CD4-positive, alpha-beta T cell treated with Interleukin-4 for 4 hours (primary cell): ENCODE measurements at places on chromosomes 5 and 9.
A peak's percentile ranks its signal among the peaks of the same experiment; 100 is the strongest.

- DNase-seq = no peak
Observed at GRCh38 chr5:10451137-10451824, 9.6 kb downstream of the ROPN1L start.

GRCh38 chr5:60340326-60340725, 359.6 kb downstream of the DEPDC1B start:
- no peak for DNase-seq

- no peak for DNase-seq
Observed at GRCh38 chr5:59874675-59875074, 18.9 kb downstream of the PDE4D start.

GRCh38 chr9:15373881-15374280, 48.8 kb upstream of the SNAPC3 start:
- DNase-seq = no peak

DNA sequence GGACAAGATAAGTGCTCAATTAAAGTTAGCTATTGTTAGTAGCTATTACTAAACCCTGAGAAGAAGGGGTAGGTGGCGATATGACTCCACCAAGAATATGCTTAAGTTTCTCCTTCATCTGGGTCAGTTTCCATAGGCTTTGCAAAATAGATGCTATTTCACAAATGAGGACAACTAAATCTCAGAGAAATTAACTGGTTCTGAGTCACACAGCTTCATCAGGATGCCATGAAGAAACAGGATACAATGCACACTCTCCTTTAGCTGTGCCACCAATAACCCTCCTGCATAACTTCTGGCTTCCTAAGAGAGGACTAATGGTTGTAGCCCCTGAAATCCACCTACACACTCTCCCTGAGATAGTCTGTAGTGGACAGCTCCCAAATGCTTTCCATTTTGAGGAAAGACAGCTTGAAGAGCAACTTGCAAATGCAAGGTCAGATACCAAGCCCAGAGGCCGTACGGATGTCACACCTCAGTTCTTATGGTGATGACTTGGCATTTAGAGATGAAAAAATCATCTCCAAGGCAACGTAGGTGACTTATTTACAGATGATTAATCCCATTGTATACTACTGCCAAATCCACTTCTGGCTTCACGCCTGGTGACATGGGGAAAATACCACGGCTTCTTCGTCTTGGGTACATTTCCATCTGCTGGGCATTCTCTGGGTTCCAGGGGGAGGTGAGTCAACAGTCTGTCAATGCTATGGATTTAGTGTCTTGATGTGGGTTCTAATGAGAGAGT, 251.4 kb upstream of the IL12B start:
- DNase-seq = no peak

DNA sequence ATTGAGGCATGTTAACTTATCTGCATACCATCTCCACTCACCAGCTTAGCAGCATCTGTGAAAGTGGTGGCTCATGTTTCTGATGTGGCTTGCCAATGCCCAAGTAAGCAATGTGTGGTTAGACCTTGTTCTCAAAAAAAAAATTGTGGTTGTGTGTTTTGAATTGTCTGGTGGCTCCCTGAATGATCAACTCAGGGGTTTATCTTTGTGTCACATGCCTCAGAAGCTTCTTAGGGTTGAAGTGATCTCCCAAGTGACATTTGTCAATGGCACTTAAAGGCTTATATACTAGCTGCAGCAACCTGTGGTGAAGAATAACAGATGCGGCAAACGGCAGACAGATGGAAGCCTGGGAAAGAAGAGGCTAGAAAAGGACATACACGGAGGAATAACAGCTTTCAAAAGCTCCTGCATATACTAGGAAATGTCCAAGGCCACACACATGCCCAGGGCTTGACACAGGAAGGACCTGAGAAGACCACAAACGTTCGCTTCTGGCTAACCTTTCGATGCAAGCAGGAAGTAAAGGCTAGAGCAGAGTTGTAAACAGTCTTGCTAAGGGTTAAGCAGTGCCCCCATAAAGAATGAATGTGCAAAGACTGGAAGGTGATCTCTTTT, 42.2 kb upstream of the FSD1L start:
- DNase-seq = peak; percentile 74

DNA sequence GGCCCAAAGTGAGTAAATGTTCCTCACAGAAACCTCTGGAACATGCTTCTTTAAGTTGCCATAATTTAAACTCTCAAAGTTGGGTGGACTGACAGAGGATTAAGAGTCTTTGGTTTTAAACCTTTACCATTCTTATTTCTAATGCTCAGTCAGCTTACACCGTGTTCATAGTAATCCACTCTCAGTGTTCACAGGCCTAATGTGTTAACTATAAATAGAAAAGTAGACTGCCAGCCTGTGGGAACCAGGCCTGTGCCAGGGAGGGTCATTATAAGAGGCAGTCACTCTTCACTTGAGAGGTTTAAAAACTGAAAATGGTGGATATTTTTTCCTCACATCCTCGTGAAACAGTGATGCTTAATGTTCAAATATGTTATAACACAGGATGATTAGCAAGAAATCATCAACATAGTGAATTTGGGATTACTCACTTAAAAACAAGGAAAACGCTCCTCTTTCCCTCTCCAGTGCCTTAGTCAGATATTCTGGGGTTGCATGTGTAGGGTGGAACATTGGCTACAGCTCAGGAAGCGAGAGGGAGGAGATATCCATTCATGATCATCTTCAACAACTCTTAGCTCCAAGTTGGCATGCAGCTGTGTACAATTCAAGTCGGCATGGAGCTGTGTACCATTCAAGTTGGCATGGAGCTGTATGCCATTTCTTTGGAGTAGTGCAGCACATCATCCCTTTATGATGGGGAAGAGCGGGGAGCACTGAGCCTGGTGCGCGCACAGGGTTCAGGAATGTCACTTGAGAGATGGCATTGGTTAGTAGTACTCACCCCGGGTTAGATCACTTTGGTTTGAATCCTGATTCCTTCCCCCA, 65.8 kb downstream of the KIAA1958 start:
- DNase-seq = no peak

DNA sequence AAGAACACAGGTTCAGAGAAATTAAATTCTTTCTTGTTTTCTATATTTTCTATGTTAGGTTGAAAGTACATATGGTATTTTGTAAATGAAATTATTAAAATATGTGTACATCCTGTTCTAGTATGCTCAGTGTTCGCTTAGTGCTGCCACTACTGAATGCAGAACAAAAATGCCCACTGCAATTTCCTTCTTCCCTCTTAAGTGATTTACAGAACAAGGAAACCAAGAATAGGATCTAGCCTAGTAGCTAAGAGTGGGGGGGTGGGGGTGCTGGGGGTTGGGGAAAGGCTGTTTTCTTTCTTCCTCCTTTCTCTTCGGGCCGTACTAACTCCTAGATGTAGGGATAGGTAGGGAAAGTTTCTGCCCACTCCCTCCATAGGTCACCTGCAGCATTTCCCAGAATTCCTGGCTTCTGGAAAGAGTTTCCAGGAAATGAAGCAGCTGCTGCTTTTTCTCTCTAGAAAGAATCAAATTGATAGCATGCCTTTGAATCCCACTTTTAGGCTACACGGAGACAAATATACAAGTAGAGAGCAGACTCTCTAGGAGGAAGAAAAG, 15.7 kb downstream of the SPATA9 start:
- DNase-seq = no peak

- peak; percentile 84 for DNase-seq
Observed at GRCh38 chr5:109408991-109409843, 557 bp downstream of the PJA2 start.

DNA sequence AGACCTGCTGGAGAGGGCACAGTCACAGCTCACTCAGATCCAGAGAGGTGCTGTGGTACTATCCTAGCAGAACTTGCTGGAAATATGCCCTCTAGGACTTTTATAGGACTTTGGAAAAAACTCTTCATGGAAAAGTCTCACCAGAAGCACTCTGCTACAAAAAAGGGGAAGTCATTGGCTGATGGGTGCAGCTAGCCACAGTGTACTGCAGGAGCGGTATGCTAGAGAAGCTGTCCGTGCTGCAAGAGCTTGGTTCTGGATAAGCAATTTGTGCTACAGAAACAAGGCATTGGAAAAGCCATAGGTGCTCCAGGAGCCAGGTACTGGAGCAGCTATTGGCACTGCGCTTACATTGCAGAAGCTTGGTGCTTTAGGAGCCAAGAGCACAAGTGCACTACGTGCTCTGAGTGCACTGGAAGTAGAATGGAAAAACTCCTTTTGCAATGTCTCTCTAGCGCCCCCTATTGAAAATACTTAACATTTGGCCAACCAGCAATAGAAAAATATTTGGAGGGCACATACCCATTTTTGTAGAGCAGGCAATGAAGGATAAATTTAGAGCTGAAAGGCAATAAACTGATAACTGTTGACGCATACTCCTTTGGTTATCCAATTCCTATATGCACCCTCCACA, 83.4 kb downstream of the MEGF10 start:
- DNase-seq = no peak

DNA sequence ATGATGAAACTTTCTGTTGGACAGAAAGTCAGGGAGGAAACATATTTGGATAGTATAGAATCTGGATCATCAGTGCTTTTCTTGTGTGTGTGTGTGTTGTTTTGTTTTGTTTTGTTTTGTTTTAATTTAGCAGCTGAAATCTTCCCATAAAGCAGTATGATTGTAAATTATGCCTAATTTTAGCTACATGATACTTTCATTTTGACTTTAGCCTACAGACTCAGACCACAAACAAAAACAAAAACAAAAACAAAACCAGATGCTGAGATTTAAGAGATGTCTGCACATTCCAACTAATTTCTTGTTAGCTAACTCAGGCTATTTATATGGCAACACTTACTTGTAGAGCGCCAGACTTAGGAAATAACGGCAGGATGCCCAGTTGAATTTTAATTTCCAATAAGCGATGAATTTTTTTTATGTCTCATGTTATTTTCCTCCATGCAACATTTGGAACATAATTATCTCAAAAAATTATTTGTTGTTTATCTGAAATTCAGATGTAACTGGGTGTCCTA, 119.5 kb upstream of the TRPC7 start:
- DNase-seq = no peak

DNA sequence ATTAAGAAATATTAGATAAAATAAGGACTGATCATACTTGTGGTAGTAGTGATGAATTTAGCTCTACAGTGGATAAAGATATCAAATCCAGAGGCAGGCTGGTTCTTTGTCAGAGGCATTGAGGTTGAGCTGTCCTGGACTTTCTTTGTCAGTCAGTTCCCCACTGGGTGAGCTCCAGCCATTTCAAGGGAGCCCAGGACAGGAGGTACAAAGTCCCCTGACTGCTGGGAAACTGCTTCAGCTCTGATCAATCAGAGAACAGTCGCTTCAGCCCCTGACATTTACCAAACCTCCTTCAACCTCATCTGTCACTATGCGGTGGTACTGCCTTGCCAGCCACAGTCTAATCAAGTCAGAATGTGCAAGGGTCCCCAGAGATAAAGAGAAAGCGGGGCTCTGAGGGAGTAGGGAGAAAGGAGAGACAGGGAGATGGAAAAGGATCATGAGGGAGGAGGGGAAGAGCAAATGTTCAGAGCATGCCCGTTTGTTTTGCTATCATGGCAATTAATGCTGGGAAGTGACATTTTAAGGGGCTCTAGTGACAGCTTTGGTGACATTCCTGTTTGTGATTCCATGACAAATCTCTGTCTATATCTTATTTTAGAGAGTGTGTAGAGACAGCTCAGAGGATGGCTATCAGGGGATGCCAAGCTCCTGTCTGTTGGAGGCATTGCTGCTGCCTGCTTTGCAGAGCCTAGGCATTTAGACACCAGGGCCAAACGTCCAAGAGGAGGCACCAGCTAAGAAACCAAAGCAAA, 223.2 kb downstream of the ASTN2 start:
- DNase-seq = no peak

DNA sequence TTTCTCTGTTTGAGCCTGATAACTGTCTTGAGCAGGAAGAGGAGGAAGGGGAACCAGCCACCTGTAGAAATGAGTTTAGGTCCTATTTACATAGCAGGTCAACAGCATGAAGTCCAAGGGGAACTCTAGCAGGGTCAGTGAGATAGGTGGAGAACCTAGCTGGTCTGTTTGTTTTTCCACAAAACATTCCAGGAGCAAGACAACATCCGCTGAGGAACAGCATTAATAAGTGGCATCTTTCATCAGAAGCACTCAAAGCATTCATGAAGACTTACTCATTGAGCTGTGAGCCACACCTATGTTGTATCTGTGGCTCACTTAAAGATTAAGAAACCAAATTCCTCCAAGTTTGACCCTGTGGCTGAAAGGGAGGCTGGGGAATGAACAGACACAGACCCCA, 115.9 kb downstream of the ACTBL2 start:
- no peak for DNase-seq

DNA sequence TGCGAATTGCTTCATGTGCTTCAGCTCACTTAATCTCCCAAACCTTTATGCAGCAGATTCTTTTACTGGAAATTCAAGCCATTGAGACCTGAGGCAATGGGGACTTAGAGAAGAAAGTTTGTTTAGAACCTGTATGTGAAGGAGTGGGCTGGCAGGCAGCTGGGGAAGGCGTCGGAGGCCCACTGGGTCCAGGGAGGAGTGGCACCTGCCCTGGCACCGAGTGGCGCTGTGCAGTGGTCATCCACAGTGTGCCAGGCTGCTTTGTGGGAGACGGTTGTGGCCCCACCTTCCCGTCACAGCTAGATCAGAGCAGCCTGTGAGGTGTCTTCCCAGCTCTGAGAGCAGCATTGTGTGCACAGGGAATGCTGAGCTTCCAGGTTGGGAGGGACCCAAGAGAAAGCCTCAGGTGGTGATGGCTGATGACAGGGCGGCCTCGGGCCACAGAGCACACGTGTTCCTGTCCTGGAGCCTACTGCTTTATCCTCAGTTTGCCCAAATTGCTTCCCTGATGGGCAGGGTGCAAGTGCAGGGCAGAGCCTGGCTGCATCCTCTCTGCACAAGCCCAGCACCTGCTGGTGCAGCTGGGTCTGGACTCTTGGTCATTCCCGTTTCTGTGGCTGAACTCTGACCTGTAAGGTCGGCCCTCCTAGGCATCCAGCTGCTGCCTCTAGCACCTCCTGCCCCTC, 175.2 kb downstream of the CACNA1B start:
- DNase-seq = no peak

- no peak for DNase-seq
Observed at GRCh38 chr5:153429761-153430380, 60.6 kb upstream of the GRIA1 start.

GRCh38 chr9:4397917-4398316, 92.4 kb upstream of the SLC1A1 start:
- no peak for DNase-seq

GRCh38 chr5:32989815-32990214, 278.7 kb downstream of the NPR3 start:
- no peak for DNase-seq

GRCh38 chr9:122261469-122261881, 3.2 kb downstream of the RBM18 start:
- DNase-seq = no peak
